Panc1 (cell line): ENCODE measurements at places on chromosomes 7 and 10. TPM values are rescaled to one million over a fixed set of nuclear protein-coding genes. Genes with fewer than 3 reads are reported as not detected.

GRCh38 chr7:47451851-47452205 is 130.1 kb downstream of the TNS3 start:
- H3K4me1 ChIP-seq: peaks cover 92% of the 10 kb centered on the region
- no peaks in the 10 kb centered on the region for H3K36me3 ChIP-seq
- no peak overlapping the region for H3K4me3 ChIP-seq
- no peaks in the 10 kb centered on the region for H3K27me3 ChIP-seq
- no peak for DNase-seq

DNA sequence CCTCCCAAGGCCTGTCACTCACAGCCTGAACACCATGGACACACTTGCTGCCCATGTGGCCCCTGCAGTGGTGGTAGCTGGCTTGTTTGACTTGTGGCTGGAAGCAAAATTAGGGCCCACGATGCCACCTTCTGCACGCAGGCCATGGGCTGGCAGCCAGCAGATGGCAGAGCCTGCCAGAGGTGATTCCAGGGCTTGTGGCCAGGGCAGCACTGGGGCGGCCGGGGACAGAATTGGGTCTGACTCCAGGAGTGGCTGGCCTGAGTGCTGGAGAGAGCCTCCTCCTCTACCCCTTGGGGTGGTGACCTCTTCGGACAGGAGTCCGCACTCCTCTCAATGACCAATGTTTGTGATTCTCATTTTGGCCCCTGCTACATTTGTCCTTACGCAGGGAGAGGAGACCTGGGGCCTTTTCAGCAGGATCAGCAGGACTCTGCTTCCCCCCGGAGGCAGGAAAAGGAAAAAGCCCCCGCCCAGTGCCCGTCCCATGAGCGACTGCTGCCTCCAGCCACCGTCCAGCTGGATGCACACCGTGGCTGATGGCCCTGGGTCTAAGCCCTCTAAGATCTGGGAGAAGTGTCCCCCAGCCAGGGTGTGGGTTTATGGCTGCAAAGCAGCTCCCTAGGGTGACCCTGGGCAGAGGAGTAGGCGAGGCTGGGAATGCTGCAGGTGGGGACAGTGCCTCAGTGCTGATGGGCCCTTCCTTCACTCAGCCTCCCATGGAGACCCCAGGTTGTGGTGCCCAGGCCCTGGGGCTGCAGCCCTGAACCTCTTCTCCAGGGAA is 26.5 kb downstream of the DNAJB12 start:
- no peaks in the 10 kb centered on the region for H3K27me3 ChIP-seq
- DNase-seq: peak; percentile 68
- H3K36me3 ChIP-seq: no peaks in the 10 kb centered on the region
- no peak overlapping the region; the same call in 1 of the 2 replicates for H3K4me3 ChIP-seq
- H3K4me1 ChIP-seq: peaks cover 73% of the 10 kb centered on the region

DNA sequence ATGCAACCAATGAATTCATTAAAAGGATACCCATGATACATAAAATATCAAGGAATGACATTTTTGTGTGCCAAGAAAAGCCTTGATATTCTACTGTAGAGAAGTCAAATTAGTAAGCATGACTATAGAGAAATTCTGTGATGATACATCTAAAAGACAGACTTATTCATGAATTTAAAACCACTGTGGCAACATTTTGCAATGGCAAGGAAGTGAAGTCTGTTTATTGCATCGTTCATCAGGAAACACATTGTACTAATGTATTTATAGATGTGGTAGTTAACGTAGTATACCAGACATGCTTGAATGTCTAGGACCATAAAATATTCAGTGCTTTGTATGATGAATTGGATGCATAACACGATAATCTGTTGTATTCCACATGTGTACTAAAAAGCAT is 9.3 kb upstream of the CLEC5A start:
- H3K4me3 ChIP-seq: no peak overlapping the region
- H3K27me3 ChIP-seq: no peaks in the 10 kb centered on the region
- DNase-seq: no peak
- no peak overlapping the region for H3K27ac ChIP-seq
- H3K36me3 ChIP-seq: no peaks in the 10 kb centered on the region

DNA sequence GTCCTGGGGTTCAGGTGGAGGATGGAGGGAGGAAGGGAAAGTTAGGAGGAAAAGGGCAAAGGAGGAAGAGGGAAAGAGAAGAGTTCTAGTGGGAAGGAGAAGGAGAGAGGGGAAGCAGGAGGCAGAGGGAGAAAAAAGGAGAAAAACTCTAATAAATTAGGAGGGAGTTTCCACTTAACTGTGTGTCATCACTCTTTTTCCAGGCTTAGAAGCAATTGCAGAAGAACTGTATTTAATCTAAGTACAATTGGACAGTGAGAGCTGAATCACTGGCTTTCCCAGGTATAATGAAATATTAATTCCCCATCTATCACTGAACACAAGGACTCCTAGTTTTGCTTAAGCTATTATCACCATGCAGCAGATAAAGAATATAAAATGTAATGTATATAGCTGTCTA is 76.8 kb downstream of the CREB3L2 start:
- no peaks in the 10 kb centered on the region for H3K36me3 ChIP-seq
- no peak for DNase-seq
- no peak overlapping the region for H3K27ac ChIP-seq
- H3K4me1 ChIP-seq: no peaks in the 10 kb centered on the region

GRCh38 chr10:29806350-29806788 is 171.6 kb upstream of the SVIL start:
- H3K4me3 ChIP-seq: no peak overlapping the region
- no peak for DNase-seq
- H3K36me3 ChIP-seq: no peaks in the 10 kb centered on the region
- H3K4me1 ChIP-seq: peaks cover 25% of the 10 kb centered on the region
- H3K27ac ChIP-seq: peak overlapping the region; percentile 90

GRCh38 chr7:132380059-132380458 is 196.2 kb downstream of the PLXNA4 start:
- H3K4me1 ChIP-seq: no peaks in the 10 kb centered on the region
- H3K36me3 ChIP-seq: no peaks in the 10 kb centered on the region
- no peak overlapping the region for H3K4me3 ChIP-seq
- no peak for DNase-seq
- no peak overlapping the region for H3K27ac ChIP-seq

DNA sequence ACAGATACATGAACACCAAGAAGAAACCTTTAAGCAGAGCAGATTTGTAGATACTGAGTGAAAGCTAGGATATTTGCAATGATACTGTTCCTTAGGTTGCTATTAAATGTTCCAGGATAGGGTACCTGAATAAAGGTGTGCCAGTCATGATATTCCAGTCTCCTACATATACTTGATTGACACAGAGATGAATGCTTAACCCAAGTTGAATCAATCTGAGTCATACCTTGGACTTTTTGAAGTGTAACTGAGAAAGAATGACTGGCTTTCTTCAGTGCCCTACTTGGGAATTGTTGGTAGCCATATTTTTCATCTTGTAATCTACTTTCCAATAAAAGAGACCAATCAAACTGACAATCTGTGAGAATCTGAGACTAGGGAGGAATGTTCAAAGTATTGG is 805.7 kb upstream of the GHITM start:
- no peak for DNase-seq
- no peak overlapping the region for H3K27ac ChIP-seq
- no peaks in the 10 kb centered on the region for H3K36me3 ChIP-seq
- H3K4me1 ChIP-seq: no peaks in the 10 kb centered on the region
- H3K4me3 ChIP-seq: no peak overlapping the region
- no peaks in the 10 kb centered on the region for H3K27me3 ChIP-seq

DNA sequence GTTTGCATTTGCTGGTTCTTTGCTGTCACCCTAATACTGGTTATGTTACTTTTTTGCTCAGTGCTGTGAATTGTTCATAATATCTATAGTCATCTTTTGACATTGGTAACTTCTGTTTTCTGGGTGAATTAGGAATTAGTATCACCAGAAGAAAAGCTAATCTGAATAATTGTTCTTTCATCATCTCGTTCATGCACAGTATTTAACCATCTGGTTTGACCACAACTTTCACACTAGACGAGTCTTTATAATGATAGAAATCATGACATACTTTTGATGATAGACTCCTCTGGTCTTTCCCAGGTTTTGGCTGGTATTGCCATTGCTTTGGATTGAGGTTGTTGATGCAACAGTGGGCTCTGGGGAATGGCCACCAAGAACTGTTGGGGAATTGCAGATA is 25.1 kb downstream of the SGPL1 start:
- H3K36me3 ChIP-seq: no peaks in the 10 kb centered on the region
- H3K27me3 ChIP-seq: no peaks in the 10 kb centered on the region
- no peak for DNase-seq
- H3K4me3 ChIP-seq: no peak overlapping the region

GRCh38 chr10:90319188-90319914 is 538.5 kb downstream of the HTR7 start:
- peak; percentile 91 for DNase-seq
- no peaks in the 10 kb centered on the region for H3K36me3 ChIP-seq
- H3K27me3 ChIP-seq: no peaks in the 10 kb centered on the region
- H3K27ac ChIP-seq: no peak overlapping the region
- no peak overlapping the region for H3K4me3 ChIP-seq

DNA sequence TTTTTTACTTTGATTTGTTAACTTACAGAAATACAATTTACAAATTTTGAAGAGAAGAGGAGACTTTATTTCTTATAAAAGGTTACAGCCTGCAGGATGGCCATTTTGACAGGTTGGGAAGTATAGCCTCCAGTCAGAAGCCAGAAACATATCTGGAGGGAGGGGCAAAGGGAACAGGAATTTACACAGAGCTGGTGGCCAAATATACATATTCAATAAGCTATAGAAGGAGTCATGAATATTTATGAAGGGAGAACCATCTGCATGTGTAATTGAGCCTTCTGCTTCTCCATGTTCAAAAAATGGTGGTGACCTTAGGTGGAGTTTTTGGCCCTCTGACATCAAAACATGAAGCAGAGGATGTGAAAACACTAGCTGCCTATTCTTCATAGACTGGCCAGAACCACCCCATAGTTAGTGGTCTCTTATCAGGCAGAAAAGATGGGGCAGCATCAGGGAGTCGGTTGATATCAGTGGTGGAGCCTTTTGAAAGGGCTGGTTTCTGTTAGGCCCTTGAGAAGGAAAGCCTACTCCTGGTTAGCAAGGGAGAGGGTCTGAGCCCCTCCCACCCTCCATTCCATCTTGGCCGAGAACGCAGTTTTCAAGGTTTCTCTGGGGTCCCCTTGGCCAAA is 57.2 kb downstream of the ENTPD1 start:
- no peaks in the 10 kb centered on the region for H3K4me1 ChIP-seq
- 0 out of 2 replicates have a peak, but pooled peaks cover 3% of the 10 kb centered on the region for H3K27me3 ChIP-seq
- no peak overlapping the region for H3K27ac ChIP-seq
- no peaks in the 10 kb centered on the region for H3K36me3 ChIP-seq
- no peak for DNase-seq

DNA sequence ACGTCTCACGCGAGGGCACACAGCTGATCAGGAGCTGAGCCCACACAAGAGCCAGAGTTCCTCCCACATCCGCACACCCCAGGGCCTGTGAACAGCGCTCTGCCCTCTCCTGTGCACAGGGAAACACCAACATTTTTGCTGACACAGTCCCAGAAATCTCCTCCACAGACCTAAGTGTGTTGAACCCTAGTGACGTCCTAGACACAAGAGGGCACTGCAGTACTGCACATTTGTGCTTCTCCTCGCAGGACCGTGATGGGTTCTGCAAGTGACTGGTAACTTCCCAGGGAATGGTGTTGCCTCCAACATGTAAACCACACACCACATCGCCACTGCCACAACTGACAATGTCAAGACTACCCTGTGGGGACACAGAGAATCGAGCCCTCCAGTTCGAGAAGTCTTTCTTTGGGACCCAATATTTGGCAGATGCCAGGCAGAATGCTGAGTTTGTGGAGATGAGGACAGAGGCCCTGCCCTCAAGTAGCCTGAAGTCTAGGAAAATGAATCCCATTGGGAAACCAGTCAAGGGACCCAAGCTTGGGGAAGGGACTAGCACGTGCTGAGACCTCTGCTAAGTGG is 170.3 kb downstream of the PAXIP1 start:
- H3K36me3 ChIP-seq: no peaks in the 10 kb centered on the region
- no peak for DNase-seq
- H3K4me3 ChIP-seq: no peak overlapping the region
- H3K27ac ChIP-seq: no peak overlapping the region
- no peaks in the 10 kb centered on the region for H3K4me1 ChIP-seq

- H3K27me3 ChIP-seq: no peaks in the 10 kb centered on the region
- no peaks in the 10 kb centered on the region for H3K36me3 ChIP-seq
- H3K27ac ChIP-seq: peak overlapping the region; percentile 15; the same call in 1 of the 2 replicates
- DNase-seq: no peak
- no peak overlapping the region for H3K4me3 ChIP-seq
Observed at GRCh38 chr10:125984346-125984745, 88.0 kb downstream of the FANK1 start.

DNA sequence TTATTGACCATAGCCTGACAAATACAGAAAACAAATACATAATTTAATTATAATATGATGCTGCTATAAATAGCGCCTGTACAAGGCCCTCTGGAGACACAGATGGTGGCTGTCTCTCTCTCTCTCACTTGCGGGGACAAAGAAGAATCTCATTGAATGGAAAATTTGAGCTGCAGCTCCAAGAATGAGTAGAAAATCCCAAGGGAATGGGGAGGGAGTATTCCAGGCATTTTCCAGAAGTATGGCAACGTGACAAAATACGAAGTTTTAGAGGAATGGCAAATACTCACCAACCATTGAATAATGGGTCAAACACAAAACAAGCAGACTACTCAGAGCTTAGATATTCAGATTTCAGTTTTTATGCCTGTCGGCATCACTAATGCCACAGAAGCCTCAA is 179.9 kb downstream of the NRP1 start:
- no peak overlapping the region for H3K4me3 ChIP-seq
- H3K27ac ChIP-seq: peak overlapping the region; percentile 71
- no peaks in the 10 kb centered on the region for H3K27me3 ChIP-seq
- DNase-seq: no peak

- H3K27me3 ChIP-seq: no peaks in the 10 kb centered on the region
- no peaks in the 10 kb centered on the region for H3K4me1 ChIP-seq
- no peak overlapping the region for H3K4me3 ChIP-seq
- peak; percentile 12 for DNase-seq
- H3K36me3 ChIP-seq: no peaks in the 10 kb centered on the region
Observed at GRCh38 chr7:40604601-40605438, 470.0 kb downstream of the SUGCT start.

- peaks cover 2% of the 10 kb centered on the region; the same call in 1 of the 2 replicates for H3K27me3 ChIP-seq
- H3K4me3 ChIP-seq: no peak overlapping the region
- no peak for DNase-seq
- no peak overlapping the region for H3K27ac ChIP-seq
Observed at GRCh38 chr10:23293145-23293724, 51.4 kb downstream of the C10orf67 start.

Gene LYZL2
- not detected for total RNA-seq

Gene TMEM130
- total RNA-seq: 0.41 TPM

Gene ELOVL3
- 1.2 TPM for total RNA-seq

Gene HOXA1
- 8.8 TPM for total RNA-seq

Gene RELN
- total RNA-seq: 0.10 TPM

Gene FERD3L
- total RNA-seq: not detected

Gene SPACDR
- 1.5 TPM for total RNA-seq

Gene ZNF804B
- not detected for total RNA-seq

Gene CFAP70
- total RNA-seq: 0.10 TPM

Gene SH2B2
- 2.8 TPM for total RNA-seq

Gene CTNNA3
- total RNA-seq: 0.85 TPM
